ENCODE measurements at places on chromosomes 5 and 9.

GRCh38 chr5:136066661-136067271 lies 38.0 kb downstream of the TGFBI start:
- DNase-seq, result peak; percentile 58

GRCh38 chr5:74822288-74822687 lies 43.9 kb downstream of the FAM169A start:
- no peak for DNase-seq

- DNase-seq, result no peak
These were observed 81.2 kb downstream of the ARSB start for GRCh38 chr5:78903861-78904260.

DNA sequence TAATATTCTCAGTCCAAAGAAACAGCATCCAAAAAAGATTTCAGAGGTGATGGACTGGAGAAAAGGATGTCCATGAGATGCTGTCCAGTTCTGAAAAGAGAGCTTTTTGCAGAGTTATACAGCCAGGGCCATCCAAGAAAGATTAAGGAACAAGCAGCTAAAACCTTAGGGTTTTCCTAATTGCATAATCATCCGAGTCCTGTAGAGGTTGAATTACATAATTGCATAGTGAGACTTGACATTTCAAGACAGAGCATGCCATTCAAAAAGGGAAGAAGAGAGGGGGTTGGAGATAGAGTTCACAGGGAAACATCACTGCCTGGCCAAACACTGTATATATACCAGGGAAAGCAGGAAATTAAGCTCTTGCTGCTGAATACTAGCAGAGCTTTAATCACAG lies 1729.2 kb upstream of the WWC1 start:
- DNase-seq, result no peak

GRCh38 chr5:39073767-39074016 lies 507 bp downstream of the RICTOR start:
- DNase-seq, result no peak
